ENCODE measurements at places on chromosomes 7 and 10.

DNA sequence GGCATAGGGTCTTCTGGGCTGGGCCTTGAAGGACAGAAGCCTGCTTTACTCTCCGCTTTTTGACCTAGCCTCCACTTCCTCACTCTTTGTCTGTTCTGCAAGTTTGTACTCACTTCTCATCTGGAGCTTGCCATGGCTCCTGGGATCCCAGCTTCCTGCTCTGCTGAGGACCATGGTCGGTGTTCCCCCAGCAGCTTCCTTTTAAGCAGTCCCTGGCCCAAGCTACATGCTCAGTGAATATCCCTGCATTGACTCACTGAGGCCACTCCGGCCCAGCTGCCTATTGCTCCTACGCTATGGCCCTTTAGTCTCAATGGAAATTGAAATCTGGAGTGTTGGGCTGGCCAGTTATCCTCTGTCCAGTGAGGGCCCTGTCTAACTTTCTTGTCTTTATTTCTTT is 427.7 kb downstream of the RPS24 start:
- DNase-seq = no peak

DNA sequence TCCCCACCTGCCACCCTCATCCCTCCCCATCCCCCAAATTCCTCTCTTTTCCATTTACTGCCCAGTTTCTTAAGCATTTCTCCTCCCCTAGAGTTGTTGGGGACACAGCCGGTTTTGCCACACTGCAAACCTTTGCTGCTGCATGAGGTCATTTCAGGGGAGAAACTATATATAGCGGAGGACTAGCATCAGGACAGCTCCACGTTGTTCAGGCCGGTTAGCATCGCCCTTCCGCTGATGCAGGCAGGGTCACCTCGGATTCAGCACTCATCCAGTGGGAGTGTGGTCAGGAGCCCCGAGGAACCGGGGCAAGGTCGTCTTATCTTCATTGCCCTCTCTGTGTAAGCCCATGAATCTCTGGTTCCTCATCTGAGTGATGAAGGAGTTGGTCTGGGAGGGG is 15.6 kb downstream of the UBTD1 start:
- DNase-seq = no peak

GRCh38 chr10:5343979-5344378 is 20.8 kb upstream of the UCN3 start:
- DNase-seq = no peak

DNA sequence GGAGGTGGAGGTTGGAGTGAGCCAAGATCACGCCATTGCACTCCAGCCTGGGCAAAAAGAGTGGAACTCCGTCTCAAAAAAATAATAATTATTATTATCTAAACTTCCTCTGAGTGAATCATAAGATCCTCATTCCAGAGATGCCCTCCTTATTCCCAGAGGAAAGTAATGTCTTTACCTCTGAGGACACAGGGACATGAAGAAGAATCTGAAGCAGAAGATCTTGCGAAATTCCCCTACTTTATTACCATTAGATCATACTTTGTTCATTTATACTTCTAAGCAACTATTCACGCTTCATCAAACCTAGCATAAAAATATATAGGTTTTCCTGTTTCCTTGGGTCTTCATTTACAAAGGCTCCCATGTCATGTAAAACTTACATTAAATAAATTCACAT is 143.1 kb downstream of the ETV1 start:
- DNase-seq = no peak

GRCh38 chr7:143214789-143215679 is 6.8 kb upstream of the TAS2R40 start:
- DNase-seq = peak; percentile 85

DNA sequence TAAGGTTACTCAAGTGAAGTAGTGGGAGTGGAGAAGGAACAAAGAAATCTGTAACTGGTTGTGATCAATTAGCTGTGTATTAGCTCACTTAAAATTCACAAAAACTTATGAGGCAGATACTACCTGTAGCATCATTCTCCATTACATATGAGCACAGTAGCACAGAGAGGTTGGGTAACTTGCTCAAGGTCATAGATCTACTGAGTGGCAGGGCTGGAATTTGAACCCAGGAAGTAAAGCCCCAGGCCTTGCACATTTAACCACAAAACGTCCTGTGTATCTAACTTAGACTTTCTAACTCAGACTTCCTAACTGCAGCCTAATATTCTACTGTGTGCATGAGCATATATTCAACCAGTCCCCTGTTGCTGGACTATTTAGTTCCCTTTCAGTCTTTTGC is 5.6 kb upstream of the SLF2 start:
- DNase-seq = no peak

DNA sequence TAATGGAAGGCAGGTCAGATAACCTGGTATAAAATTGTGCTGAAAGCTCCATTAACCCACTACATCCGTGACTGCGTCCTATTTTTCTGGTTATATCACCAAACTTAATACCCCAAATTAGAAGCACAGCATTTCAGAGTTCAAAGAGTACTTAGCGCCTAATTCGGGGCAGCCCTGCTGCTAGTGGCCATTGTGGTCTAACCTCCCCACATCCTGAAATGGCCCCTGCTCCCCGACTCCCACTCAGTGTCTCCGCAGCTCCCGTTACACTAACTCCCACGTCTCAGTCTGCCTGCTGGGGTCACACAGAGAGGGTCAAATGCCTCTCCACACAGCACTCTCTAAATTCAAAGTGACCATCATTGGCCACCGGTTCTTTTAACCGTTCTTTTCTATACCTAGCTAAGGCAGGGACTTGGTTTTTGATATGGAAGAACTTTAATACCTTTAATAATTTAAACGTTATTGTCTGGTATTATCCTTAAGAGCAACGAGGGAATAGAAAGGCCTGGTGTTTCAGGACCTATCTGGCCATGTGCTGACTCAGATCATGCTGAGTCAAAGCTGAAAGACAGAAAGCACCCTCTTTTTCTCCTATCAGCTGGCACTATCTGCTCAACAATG is 117.1 kb downstream of the KMT2E start:
- DNase-seq = no peak

- peak; percentile 66 for DNase-seq
Measured at GRCh38 chr10:119207713-119208552, 562 bp downstream of the GRK5 start.

DNA sequence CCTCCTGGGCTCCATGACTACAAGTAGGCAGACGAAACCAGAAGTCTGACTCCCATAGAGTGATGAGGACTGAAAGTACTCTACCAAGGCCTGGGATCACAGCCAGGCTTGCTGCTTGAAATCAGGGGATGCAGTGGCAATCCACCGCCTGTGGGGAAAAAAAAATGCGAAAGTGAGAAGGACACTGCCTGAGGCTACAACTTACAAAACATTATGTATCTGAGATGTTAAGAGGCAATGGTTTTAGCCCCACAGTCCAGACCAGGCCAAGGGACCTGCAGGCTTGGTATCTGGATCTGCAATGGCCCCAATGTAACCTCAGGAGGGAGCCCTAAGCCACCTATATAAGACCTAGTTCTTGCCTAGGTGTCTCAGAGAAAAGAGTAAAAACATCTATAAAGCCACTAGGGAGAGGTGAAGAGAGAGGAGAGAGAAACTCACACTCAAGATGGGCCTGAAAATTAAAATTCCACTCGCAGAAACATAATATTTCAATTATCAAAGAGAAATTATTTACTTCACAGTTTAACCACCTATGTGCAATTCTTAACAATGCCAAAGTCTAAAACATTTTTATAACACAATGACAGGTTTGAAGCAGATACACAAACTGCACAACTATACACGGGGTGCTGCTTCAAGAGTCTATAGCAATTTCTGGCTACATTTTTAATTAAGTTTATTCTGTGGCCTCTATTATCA is 13.9 kb downstream of the DNAJC1 start:
- DNase-seq = peak; percentile 31

- peak; percentile 56 for DNase-seq
Measured at GRCh38 chr7:74569501-74570075, 87.9 kb upstream of the GTF2I start.

DNA sequence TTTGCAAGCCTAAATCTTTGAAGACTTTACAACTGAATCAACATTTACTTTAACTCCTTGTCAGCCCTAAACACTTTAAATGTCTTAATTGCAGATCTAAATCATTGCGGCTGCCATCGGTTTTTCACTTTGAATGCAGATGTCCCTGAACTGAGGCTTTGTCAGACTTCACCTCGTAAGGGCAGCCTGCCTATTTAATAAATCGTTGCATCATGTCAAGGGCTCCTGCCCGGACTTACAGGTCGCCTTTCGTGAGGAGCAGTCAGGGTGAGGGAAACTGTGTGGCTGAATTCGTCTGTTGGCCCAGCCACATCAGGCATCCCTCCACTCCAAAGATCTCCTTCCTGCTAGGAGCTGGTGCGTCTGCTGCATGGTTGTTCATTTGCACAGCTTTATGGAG is 368.2 kb upstream of the NPVF start:
- no peak for DNase-seq

DNA sequence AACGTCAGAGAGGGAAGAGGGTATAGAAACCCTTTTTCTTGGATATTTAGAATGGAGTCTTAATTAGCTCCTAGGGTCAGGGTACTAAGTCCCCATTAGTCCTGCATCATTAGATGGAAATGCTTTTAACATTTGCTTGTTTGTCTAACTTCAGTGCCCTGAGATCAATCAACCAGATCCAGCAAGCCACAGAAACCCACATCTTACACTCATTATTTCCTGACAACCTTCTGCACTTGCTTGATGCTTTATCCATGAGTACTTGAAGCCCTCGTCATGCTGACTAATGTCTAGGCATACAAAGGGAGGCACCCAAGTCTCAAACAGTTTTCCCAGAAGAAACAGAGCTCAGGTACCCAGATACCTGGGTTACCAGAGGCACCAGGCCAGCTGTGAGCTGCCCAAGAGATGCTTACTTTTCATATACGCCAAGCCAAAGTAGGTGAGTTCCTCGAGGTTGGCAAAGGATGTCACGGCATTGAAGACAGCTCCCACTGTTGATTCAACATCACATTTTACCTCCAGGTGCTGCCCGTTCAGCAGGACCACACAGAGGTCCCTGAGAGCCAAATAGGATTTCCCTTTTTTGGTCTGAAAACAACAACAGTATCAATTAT is 42.7 kb downstream of the FRMPD2 start:
- no peak for DNase-seq

- no peak for DNase-seq
Measured at GRCh38 chr7:11636274-11636673, 195.7 kb downstream of the THSD7A start.

GRCh38 chr7:48242846-48243245 is 71.6 kb downstream of the ABCA13 start:
- DNase-seq = no peak

- peak; percentile 48 for DNase-seq
Measured at GRCh38 chr7:27745064-27745583, 5.2 kb downstream of the TAX1BP1 start.

DNA sequence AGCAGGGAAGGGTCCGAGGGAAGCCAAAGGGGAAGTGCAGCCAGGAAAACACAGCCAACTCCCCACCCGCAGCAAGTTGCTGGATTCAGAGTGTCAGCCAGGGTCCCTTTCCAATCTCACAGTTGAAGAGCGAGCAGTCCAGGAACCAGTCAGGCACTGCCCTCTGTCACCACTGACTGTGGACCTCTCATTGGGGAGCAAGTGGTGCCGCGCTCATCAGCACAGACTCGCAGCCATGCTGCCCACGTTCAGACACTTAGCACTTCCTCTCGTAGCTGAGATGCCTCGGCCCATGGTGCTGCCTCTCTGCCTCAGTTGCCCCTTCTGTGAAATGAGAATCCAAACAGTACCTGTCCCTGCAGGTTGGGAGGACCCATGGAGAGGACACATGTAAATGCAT is 123.6 kb upstream of the CHST15 start:
- no peak for DNase-seq

DNA sequence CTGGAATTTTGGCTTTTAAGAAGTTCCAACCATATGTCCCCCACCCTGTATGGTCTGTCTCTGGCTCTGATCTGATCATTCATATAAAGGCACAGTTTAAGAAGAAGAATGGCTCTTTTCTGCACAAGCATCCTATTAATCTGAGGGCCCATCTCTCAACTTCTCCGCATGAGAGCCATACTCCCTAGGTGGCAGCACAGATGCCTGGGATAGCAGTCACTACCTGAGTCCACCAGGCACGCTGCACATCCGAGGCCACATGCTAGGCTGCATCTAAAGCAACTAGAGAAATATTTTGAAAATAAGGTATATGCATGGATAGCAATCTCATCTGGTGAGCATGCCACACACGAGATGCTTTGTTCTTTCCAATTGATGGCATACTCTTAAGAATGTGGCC is 565.5 kb downstream of the PARD3 start:
- no peak for DNase-seq

DNA sequence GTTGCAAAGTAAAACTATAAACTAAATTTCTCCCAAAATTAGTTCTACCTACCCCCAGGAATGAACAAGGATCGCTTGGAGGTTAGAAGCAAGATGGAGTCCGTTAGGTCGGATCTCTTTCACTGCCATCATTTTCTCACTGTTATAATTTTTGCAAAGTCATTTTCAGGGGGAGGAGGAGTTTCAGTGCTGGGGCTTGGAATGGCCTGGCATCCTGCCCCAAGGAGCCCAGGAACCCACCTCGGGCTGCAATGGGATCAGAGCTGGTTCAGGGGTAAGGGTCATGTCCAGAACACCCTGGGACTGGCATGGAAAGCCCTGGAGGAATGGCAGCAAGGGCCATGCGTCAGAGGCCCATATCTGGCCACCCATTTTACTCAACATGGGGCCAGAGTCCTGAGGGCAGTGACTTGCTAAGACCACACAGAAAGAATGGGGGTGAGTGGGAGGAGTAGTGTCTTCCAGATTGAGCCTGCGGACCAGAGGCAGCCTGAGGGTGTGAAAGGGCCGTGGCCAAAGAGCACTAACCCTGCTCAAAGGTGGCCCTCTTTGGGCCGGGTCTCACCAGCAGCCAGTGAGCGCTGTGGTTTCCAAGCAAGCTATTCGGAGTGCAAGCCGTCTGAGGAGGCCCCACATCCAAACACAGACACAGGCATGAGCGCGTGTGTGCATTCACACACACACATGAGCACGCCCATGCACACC is 31.8 kb downstream of the GPRIN2 start:
- no peak for DNase-seq

DNA sequence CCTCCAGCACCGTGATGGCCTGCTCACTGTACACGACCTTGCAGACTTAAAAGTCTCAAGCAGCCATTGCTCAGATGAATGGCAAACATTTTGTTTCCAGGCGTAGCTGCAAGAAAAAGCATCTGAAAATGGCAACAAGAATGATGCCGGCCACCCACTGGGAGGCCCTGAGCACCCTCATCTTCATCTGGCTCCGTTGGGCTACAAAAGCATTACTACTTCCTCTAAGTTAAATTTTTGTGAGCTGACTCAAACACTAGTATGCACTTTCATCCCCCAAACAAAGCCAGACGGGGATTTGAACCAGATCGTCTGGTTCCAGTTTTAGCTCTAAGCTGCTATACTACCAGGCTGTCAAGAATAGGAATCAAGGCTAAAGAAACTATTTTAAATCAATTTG is 116.6 kb upstream of the CDK1 start:
- no peak for DNase-seq
